Lower lobe of right lung (tissue), 2 donors: ENCODE measurements at places on chromosomes 2 and 18.

- no peak for DNase-seq
Observed at GRCh38 chr18:35410561-35410960, 33.4 kb upstream of the ZNF396 start.

DNA sequence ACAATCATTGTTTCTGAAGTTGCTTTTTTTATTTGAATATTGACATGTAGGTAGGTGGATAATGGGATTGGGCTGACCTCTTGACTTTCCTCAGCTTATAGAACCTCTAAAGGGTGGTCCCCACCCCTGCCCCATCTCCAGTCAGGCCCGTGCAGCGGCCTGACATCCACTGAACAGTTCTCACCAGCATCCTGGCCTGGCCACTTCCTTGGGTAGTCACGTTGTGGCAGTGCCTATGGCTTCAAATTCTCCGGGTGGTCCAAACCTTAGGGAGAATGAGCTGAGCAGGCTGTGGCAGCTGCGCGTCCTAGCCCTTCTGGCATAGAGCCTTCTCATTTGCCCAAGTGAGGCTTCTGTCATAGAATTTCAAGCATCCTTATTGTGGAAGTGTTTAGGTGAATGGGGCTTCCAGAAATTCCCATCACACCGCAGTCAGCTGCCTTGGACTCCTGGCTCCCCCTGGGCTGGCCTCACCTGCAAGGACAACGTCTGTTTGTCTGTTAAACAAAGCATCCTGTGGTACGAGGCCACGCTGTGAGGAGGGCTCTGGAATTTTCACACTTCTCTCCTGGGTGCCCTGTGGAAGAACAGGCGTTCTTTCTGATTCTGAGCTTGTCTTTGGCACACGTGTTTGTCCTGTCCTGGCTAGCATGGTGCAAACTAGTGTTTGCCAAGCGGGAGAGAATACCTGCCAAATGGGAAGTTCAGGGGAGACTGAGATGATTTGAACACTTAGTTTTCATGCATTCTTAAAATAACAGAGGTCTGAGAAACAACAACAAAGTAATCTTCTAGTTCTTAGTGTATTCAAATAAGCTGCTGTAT, 31.8 kb upstream of the OTOS start:
- DNase-seq = no peak

GRCh38 chr2:239561446-239562001, 160.7 kb upstream of the HDAC4 start:
- DNase-seq = no peak

DNA sequence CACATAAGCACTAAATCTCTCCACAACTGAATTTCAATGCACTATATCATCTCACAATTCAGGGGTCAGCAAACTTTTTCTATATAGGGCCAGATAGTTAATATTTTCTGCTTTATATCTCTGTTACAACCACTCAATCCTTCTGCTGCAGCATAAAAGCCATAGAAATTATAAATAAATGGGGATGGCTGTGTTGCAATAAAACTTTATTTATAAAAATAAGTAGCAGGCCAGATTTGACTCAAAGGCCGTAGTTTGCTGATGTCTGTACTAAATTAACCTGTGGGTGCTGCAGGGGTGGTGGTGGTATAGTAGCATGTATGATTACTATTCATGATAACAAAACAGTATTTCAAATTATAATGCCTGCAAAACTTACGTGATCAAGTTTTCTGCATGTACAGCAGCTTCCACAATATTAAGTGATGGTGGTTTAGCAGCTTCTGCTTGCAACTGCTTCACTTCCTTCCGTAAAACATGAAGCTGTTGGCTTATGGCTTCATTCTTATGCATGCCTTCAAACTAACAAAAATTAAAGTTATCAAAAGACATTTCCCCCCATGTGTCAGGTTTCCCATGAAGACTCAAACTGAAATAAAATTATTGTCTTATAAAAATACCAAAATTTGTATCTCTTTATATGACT, 64.1 kb downstream of the SIGLEC15 start:
- DNase-seq = no peak

- no peak for DNase-seq
Observed at GRCh38 chr2:228227466-228227865, 46.0 kb upstream of the SPHKAP start.

DNA sequence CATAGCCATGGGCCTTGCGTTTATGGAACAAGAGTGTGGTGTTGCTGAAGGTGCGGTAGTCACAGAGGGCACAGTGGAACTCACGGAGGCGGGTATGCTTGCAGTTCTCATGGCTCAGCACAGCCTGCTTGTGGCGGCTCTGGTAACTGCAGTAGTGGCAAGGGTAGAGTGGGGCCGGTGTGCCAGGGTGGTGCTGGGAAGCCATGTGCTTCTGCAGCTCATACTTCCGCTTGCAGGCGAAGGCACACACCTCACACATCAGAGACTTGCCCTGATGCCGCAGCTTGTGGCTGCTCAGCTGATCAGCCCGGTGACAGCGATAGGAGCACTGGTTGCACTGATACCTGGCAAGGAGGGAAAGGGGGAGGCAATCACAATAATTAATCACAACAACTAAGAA, 14.7 kb downstream of the ZNF142 start:
- no peak for DNase-seq

- DNase-seq = no peak
Observed at GRCh38 chr2:127425540-127426490, 7.6 kb downstream of the PROC start.

DNA sequence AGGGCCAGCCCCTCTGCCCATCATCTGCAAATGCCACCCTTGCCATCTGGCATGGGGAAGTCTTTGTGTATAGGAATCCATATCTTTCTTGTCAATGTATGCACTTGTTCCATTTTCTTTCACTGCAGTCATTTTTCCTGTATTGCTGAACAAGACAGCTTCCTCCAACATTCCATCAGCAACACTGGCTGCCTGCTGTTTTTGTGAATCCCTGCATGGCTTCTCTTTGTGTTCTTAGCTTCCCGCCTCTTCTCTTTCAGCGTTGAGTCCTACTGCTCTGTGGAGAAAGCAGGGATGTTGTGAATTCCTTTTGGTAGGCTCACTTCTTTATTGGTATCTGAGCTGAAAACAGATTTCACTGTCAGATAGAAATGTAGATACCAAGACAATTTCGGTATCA, 150.0 kb downstream of the LPIN1 start:
- no peak for DNase-seq

DNA sequence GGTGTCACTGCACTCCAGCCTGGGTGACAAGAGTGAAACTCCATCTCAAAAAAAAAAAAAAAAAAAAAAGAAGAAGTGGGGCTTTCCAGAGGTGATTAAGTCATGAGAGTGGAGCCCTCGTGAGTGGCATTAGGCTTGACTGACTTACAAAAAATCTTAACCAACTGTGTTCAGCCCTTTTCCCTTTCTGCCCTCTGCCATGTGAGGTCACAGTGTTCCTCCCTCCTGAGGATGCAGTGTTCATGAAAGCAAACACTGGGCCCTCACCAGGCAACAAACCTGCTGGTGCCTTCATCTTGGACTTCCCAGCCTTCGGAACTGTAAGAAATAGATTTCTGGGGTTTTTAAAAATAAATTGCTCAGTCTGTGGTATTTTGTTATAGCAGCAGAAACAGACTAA, 37.0 kb upstream of the METTL21A start:
- DNase-seq = no peak

- no peak for DNase-seq
Observed at GRCh38 chr2:59413751-59414570, 1139.5 kb downstream of the BCL11A start.

GRCh38 chr2:95275151-95275515, 884 bp downstream of the PROM2 start:
- peak; percentile 37 for DNase-seq

DNA sequence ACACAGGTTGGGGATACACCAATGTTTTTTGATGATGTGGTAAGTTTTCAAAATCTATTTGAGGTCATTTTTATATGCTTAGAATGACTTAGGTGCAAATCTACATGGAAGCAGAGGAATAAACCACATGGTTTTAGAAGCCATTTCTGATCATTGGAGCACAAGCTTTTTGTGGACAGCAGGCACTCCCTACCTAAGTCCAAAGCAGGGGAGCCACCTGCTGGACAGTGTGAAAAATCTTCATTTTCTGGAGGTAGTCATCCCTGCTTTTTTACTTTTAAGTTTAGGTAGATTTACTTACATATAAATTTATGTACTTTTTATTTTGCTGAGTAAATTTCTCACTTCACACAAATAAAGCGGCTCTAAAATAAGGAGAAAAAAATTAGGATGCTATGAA, 323.2 kb downstream of the PLCL1 start:
- no peak for DNase-seq

- DNase-seq = no peak
Observed at GRCh38 chr2:83967854-83968253, 491.2 kb downstream of the SUCLG1 start.

DNA sequence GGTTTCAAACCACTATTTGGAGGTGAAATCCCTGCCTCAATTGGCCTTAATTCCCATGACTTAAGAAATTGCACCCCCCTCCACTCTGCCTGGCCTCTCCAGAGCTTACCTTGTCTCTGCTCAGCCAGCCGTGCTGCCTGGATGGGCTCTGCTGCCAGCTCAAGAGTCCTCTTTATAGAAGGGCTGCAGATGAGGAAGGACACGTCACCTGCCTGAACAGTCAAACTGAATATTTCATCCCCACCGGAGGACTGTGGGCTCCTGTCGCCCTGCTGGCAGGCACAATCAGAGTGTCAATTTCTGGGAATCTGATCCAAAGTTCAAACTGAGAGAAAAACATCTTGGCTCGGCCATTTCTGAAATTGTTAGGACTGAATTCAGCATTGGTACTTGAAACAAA, at the start of gene OTOS:
Gene OTOS (minus strand): TSS at position 148 of the 400 bp plus-strand sequence. CDS start 332 bp downstream, outside the sequence.
- peak; percentile 19 for DNase-seq

DNA sequence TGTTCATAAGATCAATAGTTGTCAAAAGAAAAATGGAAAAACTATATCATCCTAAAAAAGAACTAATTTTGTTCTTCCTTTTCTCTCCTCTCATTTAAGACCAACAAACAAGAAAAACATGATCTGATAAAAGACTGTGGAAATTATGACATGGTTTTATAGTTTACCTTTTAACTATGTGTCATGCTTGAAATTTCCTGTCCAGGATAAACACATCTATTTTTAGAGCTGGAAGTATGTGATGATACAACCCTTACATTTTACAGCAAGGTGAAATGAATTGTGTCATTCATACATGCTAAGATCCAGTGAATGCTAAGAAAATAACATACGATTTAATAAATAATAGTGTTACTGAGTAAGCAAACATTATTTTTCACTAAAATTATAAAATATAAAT, 89.9 kb downstream of the GULP1 start:
- no peak for DNase-seq

- no peak for DNase-seq
Observed at GRCh38 chr2:166563894-166564293, 69.8 kb upstream of the SCN7A start.

GRCh38 chr2:122218596-122218995, 463.1 kb downstream of the TSN start:
- DNase-seq = no peak

GRCh38 chr2:70977605-70978205, 725 bp upstream of the ANKRD53 start:
- DNase-seq = no peak

GRCh38 chr2:179274749-179275148, 10.1 kb upstream of the SESTD1 start:
- DNase-seq = no peak

DNA sequence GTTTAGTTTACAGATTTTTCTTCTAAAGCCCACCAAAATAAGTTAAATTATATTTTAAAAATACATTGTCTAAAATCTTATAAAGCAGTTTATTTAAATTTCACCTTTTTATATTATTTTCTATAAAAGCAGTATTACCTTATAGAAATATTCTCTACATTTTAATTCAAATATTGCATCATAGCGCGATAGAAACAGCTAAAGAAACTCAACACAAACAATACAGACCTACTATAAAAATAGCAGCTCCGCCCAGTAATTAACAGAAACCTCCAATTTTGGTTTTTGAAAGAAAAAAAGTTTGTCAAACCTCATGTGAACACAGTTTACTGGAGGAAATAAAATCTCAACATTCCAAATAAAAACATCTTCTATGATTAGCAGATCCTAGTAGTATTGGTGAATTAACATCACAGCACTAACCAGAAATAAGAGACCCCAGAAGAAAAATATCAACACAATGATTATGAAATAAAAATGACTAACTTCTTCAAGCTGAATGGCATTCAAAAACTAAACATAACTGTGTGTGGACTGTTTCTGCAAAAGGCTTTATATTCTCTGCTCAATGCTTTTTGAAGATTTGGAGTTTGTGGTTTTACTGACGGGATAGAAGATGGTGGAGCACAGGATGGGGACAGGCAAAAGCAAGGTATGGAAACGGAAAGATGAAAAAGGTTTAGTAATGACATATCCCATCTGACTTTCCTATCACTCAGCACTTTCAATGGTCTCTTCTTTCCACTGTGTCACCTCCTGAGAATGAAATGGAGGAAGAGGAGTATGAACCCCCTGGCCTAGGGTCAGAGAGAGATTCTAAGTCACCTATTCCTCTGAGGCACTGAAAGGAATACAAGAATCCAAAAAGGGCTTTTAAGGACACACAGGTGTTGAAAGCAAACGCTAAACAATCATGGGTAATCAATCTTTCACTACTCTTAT, 17.5 kb downstream of the MAP4K3 start:
- no peak for DNase-seq

DNA sequence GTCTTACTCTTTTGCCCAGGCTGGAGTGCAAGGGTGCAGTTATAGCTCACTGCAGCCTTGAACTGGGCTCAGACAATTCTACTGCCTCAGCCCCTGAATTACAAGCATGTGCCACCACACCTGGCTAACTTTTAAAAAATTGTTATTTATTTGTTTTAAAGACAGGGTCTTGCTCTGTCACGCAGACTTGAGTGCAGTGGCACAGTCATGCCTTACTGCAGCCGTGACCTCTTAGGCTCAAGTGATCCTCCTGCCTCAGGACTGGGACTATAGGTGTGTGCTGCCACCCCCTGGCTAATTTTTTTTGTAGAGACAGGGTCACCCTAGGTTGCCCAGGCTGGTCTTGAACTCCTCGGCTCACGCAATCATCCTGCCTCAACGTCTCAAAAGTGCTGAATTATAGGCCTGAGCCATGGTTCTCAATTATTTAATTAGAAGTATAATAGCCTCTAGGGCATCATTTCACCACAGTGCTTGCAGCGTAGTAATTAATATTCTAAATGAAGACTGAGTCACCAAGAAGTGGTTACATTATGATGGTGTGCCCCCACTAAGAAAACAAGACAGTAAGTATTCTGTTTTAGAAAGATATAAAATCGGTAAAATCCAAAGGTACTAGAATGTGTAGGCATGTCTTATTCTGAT, 69.6 kb downstream of the EML4 start:
- DNase-seq = peak; percentile 58

DNA sequence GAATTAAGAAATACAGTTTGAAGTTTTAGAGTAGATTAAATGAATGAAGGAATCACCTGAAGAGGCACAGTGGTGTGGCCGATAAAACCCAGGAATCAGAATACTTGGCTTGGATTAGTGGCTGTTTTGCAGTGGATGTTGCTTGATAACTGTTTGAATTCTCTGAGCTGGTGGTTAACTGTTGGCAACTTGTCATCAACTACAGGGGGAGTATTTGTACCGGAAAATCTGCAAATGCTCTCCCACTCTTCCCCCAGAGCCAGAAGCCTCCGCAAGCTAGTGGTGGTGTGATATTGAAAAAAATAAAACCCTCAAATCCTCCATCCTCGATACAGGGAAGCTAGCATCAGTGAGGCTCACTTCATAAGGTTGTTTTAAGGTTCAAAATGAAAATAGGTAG, 326.7 kb downstream of the DPP10 start:
- DNase-seq = no peak
